ENCODE measurements at places on chromosomes 12 and 14.
A peak's percentile ranks its signal among the peaks of the same experiment; 100 is the strongest.

- no peak for DNase-seq
These were observed 358.6 kb upstream of the FOXG1 start for GRCh38 chr14:28407996-28408395.

DNA sequence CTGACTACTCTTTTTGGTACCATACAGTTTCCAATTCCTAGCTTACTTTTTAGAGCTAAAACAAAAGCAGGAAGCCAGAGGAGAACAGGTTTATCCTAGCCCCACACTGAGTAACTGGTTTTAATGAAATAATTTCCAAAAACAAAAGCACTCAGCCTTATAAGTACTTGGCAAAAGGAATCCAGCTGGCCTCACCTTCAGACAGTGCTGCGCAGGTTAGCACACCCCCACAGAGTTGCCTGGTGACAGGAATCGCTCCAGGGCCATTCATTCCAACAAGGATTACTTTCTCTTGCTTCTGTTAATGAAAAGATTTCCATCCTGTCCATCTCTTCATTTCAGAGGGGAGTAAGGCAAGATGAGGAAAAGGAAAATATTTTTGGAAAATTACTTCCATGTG, 84.6 kb downstream of the SCFD1 start:
- DNase-seq = peak; percentile 53

GRCh38 chr12:105744371-105745058, 394.2 kb downstream of the NUAK1 start:
- DNase-seq = no peak

DNA sequence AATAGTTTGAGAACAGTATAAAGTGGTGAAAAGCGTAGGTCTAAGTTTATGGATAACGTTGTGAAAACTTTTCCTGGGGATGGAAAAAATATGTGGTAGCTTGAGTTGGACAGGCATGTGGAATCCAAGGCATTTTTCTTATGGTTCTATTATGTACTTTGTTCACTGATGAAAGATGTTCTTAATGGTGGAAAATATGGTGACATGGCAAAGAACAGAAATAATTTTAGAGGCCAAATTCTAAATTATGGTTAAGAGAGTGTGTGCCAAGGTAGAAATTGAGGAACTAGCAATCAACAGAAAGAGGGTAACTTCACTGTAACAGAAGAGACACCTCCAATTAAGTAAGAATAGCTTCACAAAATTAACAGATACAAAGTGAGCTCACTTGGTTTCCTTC, 427.8 kb downstream of the SLC6A15 start:
- DNase-seq = no peak

GRCh38 chr12:92506460-92506859, 196.3 kb upstream of the PLEKHG7 start:
- DNase-seq = peak; percentile 69

GRCh38 chr12:119178544-119179334, at the start of gene HSPB8:
Gene HSPB8 (plus strand): TSS chr12:119178931. CDS start chr12:119179313, 382 bp downstream.
- DNase-seq = peak; percentile 53

- no peak for DNase-seq
These were observed 594.3 kb downstream of the LRFN5 start for GRCh38 chr14:42200957-42201356.

- DNase-seq = peak; percentile 28
These were observed 50.3 kb downstream of the SYT1 start for GRCh38 chr12:78914859-78915331.

DNA sequence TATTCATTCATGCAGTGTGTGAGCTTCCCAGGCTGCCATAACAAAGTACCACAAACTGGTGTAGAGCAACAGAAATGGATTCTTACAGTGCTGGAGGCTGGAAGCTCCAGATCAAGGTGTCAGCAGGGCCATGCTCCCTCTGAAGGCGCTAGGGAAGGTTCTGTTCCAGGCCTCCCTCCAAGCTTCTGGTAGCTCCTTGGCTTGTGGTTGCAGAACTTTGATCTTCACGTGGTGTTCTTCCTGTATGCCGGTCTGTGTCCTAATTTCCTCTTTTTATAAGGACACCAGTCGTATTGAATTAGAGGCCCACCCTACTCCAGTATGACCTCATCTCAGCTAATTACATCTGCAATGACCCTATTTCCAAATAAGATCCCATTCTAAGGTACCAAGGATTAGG, 3.1 kb downstream of the OTUB2 start:
- DNase-seq = no peak

GRCh38 chr12:123358035-123358434, 6.6 kb downstream of the SBNO1 start:
- no peak for DNase-seq

GRCh38 chr12:68007033-68007432, 17.8 kb downstream of the IFNG-AS1 start:
- DNase-seq = no peak

GRCh38 chr12:80121661-80122060, 22.3 kb downstream of the OTOGL start:
- no peak for DNase-seq

DNA sequence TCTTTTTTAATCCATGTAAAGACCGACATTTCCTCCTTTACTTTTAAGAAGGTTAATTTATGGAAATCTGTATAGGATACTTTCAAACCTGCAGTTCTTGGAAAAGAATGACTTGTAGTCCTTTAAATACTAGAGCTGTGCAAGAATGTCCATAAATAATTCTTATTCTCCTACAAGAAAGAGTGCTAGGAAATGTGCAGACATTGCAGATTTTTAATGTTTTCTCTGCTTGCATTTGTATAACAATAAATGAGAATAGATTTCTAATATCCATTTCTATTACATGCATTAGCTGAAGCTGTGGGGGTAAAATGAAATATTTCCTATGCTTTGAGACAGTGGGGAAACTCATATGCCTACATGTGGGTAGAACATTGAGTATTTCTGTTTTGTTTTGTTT, 607.2 kb upstream of the NOVA1 start:
- DNase-seq = no peak

GRCh38 chr12:104583301-104583700, 126.6 kb downstream of the CHST11 start:
- no peak for DNase-seq

GRCh38 chr12:96248136-96248931, 54.2 kb downstream of the ELK3 start:
- no peak for DNase-seq

DNA sequence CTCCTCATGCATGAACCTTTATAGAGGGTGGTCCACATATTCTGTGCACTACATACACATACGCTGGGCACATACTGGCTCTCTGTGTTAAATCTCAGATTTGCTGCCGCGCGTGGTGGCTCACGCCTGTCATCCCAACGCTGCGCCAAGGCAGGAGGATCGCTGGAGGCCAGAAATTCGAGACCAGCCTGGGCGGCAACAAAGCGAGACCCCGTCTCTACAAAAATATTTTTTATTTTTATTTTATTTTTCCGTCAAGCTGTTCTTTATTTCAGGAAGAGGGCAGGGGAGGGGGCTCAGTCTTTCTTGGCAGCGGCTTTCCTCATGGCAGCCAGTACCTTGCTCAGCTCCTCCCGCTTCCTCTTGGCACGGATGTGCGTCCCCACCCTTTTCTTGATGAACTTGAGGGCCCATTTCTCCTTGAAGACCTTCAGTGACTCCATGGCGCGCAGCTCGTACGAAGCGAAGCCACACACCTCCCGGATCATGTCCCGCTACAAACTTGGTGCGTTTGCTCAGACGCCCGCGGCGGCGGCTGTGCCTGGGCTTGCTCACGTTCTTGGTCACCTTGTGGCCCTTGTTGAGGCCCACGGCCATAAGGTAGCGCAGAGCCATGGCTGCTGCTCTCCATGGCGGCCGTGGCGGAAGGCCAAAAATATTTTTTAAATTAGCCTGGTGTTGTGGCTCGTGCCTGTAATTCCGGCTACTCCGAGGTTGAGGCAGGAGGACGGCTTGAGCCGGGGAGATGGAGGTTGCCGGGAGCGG, 3.2 kb downstream of the DCAF4 start:
- no peak for DNase-seq

GRCh38 chr14:74065746-74066575, 18.3 kb downstream of the ALDH6A1 start:
- no peak for DNase-seq

- DNase-seq = no peak
These were observed 10.8 kb upstream of the CMA1 start for GRCh38 chr14:24518851-24519250.

DNA sequence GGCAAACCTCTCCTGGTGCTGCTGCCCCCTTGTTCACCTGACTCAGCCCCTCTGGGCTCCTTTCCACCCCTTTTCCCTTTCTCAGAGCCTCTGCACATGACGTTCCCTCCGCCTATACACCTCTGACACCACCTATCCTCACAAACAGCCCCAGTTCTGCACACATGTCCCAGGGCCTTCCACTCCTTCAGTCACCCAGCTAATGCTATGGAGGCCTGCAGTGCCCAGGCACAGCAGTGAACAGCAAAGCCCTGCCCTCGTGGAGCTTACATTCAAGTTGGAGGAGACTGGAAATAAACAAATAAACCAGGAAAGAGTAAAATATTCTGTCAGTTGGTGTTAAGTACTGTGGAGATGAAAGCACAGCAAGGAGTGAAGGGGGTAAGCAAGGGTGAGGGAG, 38.5 kb upstream of the MDM1 start:
- no peak for DNase-seq

DNA sequence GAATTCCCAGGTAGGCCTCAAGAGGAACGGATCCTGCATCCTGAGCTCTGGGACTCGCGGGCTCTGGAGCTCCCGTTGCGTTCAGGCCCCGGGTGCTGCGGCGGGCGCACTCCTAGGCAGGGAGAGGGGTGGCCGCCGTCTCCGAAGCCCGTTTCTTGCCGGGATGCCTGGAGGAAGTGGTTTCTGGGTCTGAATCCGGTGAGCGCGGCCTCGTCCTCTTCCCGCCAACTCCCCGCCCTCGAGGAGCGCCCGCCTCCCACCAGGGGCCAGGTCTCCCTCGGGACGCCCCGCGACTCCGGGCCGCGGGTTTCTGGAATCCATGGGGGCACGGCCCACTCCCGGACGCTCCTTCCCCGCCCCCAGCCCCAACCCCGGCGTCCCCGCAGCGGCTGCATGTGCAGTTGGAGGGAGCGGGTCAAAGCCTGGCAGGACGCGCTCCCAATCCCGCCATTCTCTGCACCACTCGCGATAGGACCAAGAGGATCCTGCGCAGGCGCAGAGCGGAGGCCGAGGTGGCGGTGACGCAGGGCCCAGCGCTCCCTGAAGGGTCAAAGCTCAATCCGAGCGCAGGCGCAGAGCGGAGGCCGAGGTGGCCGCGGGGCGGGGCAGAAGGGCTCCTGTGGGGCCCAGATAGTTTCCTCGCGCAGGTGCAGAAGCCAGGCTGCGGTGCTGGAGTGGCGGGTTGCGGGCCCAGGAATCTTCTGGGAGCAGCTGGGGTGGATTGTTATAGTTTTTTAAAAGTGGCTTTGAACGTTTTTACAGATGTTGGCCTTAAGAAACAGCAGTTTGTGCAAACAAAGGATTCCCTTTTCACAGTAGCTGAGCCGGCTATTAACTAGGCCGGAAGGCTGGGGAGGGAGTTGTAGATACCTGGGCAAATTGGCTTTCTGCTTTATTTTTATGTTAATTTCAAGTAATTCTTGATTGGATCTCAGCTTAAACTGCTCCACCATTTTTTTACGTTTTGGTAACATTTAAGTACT, 796.4 kb downstream of the AACS start:
- DNase-seq = no peak

DNA sequence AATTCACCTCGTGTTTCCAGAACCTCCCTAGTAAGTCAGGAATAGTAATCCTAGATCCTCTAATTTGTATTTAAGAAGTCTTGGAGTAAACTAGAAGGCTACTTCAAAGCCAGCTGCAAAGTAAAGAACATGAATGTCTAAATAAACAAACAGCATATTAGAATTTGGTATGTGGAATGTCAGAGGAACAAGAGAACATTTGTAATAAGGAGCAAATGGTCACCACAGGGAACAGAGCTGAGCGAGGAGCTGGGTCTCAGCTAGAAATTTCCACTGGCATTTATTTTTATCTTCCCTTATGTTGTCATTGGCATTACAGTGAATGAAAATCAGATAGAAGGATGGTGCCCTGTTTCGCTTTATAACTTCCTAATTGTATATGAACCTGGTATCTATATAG, 50.2 kb downstream of the FRMD6 start:
- no peak for DNase-seq

DNA sequence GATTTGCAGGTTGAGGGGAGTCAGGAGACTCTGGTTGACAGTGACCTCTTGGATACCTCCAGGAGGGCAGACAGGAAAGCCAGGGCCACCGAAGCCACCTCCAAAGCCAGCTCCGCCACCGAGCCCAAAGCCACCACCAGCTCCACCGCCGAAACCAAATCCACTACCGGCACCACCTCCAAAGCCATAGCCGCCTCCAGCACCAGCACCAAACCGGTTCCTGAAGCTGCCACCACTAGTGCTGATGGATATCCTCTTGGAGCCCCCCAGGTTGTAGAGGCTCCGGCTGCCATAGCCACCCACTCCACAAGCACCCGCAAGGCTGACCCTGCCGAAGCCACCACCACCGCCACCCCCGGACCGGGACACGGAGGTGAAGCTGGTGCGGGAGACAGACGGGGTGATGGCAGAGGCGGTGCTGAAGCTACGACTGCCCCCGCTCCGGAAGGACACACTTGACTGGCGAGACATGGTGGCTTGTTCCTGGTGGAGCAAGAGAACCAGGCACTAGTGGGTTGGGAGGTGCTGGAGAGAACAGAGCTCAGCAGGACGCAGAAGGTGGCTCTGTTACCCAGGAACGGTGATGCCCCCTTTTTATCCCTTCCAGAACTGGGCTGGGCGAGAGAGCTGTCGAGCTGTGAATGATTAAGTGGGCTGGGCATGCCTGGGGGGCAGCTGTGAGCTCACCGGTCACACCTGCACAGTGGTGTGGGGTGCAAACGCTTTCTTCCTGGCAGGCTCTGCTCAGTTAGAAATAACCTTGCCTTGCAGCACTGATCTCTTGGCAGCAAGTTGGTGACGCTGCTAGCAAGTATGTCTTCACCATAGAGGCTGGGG, at the start of gene KRT5:
Gene KRT5 (minus strand): TSS at position 569 of the 837 bp plus-strand sequence. CDS start 98 bp downstream, at position 471.
- DNase-seq = peak; percentile 56

- DNase-seq = peak; percentile 73
These were observed 19.3 kb downstream of the CCDC62 start for GRCh38 chr12:122793685-122794106.

DNA sequence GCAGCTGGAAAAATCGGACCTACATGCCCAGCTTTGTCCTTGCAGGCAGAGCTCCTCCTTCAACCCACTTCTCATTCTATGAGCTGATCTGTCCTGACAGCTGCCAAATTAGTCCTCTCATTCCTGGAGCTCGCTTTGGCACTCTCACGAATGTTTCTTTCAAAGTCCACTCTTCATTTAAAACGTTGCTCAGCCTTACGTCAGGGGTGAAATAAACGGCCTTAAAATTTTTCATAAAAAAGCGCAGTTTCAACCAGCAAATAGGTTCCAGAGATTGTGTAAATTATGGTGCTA, 120.9 kb upstream of the HIF1A start:
- no peak for DNase-seq

- DNase-seq = no peak
These were observed 138.8 kb upstream of the PRMT8 start for GRCh38 chr12:3352230-3352629.

DNA sequence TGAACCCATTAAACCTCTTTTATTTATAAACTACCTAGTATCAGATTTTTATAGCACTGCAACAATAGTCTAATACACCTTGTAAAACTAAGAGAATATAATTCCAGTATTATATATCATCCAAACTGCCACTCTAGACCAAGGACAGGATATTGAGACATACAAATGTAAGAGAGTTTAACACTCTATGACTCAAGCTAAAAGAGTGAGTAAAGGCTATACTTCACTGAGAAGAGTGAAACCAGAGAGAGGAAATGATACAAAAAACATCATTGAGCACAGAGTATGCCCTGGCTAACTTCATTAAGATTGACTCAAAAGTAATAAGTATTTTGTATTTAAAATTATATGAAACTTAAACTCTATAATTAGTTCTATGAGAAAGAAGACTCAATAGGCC, 1951.9 kb upstream of the SEL1L start:
- DNase-seq = no peak

All from NCI-H1417 (cell line).